ENCODE measurements at places on chromosomes 6 and 20.

GRCh38 chr6:170162775-170163404 lies 128.0 kb downstream of the DLL1 start:
- H3K36me3 ChIP-seq, result no peaks in the 10 kb centered on the region
- no peak overlapping the region for H3K4me3 ChIP-seq
- H3K27me3 ChIP-seq, result no peaks in the 10 kb centered on the region
- DNase-seq, result no peak

DNA sequence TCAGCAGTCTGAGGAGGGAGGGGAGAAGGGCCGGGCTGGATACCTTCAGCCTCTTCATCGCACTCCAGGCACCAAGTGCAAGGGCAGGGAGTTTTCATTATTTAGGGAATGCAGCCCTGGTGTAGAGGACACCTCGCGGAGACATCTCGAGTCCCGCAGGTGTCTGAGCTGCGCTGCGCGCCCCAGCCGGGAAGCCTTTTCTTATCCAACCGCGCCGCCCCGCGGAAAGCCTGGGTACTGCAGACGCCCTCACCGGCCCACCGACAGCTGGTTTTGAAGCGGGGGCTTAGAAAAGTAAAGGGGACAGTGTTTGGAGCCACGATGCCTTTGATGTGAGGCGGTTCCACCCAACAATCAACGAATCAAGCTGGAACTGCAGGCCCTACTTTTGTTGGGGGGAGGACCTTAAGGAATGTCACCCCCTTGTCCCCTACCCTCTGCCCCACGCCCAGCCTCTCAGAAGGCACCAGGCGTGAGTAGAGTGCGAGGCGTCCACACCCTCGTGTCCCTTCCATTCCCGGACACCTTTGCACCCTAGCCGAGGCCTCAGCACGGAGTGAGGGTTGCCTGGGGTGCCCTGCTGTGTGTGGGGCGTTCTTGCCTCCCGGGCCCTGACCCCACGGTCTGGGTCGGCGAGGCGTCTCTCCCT lies 8.6 kb downstream of the NKX2-2 start:
- H3K27ac ChIP-seq, result no peak overlapping the region
- H3K36me3 ChIP-seq, result no peaks in the 10 kb centered on the region
- H3K27me3 ChIP-seq, result peaks cover 27% of the 10 kb centered on the region
- peak; percentile 72 for DNase-seq
- H3K4me1 ChIP-seq, result peaks cover 29% of the 10 kb centered on the region
- no peak overlapping the region for H3K4me3 ChIP-seq

DNA sequence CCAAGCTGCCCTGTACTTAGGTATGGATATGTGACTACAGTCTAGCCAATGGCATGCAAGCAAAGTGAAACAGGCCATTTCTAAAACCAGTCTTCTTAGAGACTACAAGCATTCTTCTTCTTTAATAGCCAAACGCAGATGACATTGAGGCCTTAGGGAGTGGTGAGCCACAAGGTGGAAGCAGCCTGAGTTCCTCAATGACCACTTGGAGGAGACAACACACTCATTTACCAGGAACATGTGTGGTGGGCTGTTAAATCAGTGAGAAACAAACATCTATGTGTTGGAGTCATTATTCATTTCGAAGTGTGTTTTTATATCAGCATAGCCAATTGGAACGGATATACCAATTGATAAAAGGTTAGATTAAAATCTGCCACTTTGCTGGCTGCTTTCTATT lies 122.0 kb downstream of the GFRAL start:
- H3K27me3 ChIP-seq, result no peaks in the 10 kb centered on the region
- H3K27ac ChIP-seq, result no peak overlapping the region
- H3K4me3 ChIP-seq, result no peak overlapping the region

- peak overlapping the region; percentile 74 for H3K4me3 ChIP-seq
- peak; percentile 32 for DNase-seq
- no peaks in the 10 kb centered on the region for H3K36me3 ChIP-seq
- H3K4me1 ChIP-seq, result peaks cover 20% of the 10 kb centered on the region
- H3K27ac ChIP-seq, result peak overlapping the region; percentile 85
- H3K27me3 ChIP-seq, result no peaks in the 10 kb centered on the region
Observed at GRCh38 chr6:144063246-144063743, 32.1 kb downstream of the SF3B5 start.

DNA sequence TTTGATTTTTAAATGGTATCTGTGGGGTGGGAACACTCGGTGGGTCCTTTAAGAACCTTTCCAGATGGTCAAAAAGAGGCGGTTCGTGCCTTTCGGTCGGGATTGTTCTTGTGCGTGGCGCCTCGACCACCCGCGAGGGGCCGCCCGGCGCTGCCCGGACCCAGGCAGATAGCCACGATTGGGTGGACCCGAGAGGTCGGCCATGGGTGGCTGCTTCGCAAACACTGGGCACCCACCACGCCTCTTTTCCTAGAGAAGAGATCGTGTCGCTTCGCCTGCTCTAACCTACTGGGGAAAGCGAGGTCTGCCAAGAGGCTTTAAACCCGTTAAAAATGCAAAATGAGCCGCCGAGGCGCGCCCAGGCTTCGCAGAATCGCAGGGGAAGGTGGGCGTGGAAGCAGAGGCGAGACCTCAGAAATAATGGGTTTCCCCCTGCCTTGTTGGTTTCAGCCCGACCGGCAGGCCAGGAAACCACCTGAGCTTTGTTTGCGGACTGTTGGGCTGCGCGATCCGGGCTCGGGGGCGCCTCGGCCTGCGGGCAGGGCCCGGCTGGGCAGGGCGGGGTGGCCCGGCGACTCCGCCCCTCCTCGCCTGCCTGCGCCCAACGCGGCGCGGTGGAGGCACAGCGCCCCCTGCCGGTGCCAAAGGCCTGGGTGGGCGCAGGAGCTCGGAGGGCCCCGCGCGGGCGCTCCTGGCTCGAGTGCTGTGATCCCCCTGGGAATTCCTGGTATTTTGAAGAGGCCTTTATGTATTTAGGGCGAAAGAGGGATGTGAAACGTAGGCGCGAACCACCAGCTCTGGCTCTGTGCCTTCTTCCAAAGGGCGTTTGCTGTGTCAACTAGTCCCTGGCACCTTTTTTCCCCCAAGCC lies 1.6 kb downstream of the MARCKS start:
- H3K27ac ChIP-seq, result peak overlapping the region; percentile 86
- H3K27me3 ChIP-seq, result no peaks in the 10 kb centered on the region
- peak; percentile 88 for DNase-seq
- peaks cover 8% of the 10 kb centered on the region for H3K4me1 ChIP-seq
- peak overlapping the region; percentile 53 for H3K4me3 ChIP-seq

DNA sequence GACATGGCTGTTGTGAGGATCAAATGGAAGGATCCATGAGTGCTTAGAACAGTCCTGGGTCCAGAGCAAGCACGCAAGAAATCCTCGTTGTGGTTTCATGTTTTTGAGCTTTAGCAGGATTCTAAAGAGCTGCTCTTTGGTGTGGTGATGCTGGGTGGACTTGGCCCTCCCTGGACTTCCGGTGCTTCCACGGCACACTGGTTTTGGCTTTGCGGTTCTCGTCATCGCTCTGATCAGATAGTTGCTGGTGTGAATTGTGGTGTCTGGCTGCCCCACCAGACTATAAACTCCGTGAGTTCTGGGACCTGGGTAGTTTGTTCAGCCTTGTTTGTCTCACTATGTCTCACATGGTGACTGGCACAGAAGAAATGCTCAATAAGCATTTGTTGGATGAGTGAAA lies 3.3 kb downstream of the HNF4A start:
- DNase-seq, result no peak
- H3K4me1 ChIP-seq, result no peaks in the 10 kb centered on the region
- no peak overlapping the region for H3K4me3 ChIP-seq
- no peaks in the 10 kb centered on the region for H3K27me3 ChIP-seq

GRCh38 chr20:20824924-20825584 lies 112.6 kb upstream of the RALGAPA2 start:
- H3K27ac ChIP-seq, result peak overlapping the region; percentile 74
- peaks cover 10% of the 10 kb centered on the region for H3K4me1 ChIP-seq
- no peaks in the 10 kb centered on the region for H3K36me3 ChIP-seq
- peak; percentile 60 for DNase-seq

GRCh38 chr6:44257025-44257752 lies at the start of gene SLC35B2:
Gene SLC35B2, minus strand, starts transcription at chr6:44257528. Its CDS starts 118 bp downstream, at chr6:44257410.
- H3K4me3 ChIP-seq, result peak within 1 kb of the TSS; percentile 98
- H3K27ac ChIP-seq, result peak within 1 kb of the TSS; percentile 90
- peaks cover 14% of the 10 kb centered on the region for H3K4me1 ChIP-seq
- H3K27me3 ChIP-seq, result no peaks in the 10 kb centered on the region
- peaks cover 44% of the 10 kb centered on the region for H3K36me3 ChIP-seq

GRCh38 chr20:51930775-51931174 lies 128.5 kb upstream of the SALL4 start:
- no peaks in the 10 kb centered on the region for H3K27me3 ChIP-seq
- no peak overlapping the region for H3K27ac ChIP-seq
- DNase-seq, result no peak
- H3K36me3 ChIP-seq, result no peaks in the 10 kb centered on the region

DNA sequence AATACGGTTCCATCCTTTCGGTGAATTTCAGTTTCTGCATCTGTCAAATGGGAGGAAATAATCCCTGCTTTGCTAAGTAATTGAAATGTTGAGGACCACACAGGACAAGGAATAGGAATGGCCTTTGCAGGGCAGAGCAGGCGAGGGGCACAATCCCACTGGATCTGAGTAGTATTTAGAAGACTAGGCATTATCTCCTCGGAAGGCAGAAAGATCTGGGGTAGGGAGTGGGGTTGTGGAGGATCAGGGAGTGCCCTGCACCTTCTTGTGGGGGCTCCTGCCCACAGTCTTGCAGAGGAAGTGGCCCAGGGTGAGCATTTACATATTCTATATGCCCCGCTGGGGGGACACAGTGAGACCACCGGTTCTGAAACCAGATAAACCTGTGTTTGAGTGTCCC lies 87.1 kb upstream of the SIRPA start:
- no peak overlapping the region for H3K27ac ChIP-seq
- H3K36me3 ChIP-seq, result no peaks in the 10 kb centered on the region
- H3K27me3 ChIP-seq, result peaks cover 4% of the 10 kb centered on the region
- no peak overlapping the region for H3K4me3 ChIP-seq
- no peak for DNase-seq
- peaks cover 33% of the 10 kb centered on the region for H3K4me1 ChIP-seq

GRCh38 chr6:16473908-16474771 lies 235.8 kb downstream of the GMPR start:
- no peaks in the 10 kb centered on the region for H3K36me3 ChIP-seq
- peaks cover 5% of the 10 kb centered on the region for H3K4me1 ChIP-seq
- no peak overlapping the region for H3K27ac ChIP-seq
- H3K27me3 ChIP-seq, result no peaks in the 10 kb centered on the region
- no peak for DNase-seq
- H3K4me3 ChIP-seq, result no peak overlapping the region

DNA sequence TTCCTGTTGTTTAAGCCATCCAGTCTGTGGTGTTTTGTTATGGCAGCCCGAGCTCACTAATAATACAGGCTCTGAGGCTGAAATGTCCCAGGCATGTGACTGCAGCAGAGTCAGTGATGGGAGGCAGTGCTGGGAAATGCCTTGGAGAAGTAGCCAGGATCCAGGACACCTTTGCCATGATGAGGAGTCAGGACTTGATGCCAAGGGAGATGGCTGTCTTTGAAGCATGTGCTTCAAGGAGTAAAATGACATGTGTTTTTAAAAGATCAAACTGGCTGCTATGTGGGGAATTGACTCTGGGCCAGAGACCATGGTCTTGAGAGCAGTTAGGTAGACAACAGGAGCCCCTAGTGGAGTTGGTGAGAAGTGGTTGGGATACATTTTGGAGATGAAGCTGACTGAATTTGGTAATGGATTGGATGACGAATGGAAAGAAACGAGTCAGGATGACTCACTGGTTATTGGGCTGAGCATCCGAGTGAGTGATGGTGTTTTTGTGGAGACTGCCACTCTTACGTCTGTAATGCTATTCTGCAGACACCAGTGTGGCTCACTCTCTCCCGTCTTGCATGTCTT lies 322.2 kb downstream of the PLCB1 start:
- DNase-seq, result no peak
- H3K4me3 ChIP-seq, result no peak overlapping the region
- no peaks in the 10 kb centered on the region for H3K36me3 ChIP-seq
- H3K27me3 ChIP-seq, result no peaks in the 10 kb centered on the region
- no peak overlapping the region for H3K27ac ChIP-seq

DNA sequence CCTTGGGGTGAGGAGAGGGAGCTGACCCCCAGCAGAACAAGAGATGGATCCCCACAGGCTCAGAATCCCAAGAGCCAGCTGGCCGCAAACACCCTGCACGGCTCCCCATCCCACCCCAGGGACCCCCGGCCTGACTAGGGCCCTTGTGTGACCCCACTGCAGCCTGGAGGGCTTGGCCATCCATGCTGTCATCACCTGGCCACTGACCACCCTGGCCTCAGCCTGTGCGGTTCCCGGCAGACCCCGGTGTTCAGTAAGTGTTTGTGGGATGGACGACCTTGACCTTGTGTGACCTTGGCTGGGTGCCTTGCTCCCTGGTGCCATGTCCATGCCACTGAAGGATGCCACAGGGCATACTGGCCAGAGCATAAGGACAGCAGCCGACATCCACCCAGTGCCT lies 328.3 kb downstream of the TAF4 start:
- no peak overlapping the region for H3K4me3 ChIP-seq
- no peaks in the 10 kb centered on the region for H3K4me1 ChIP-seq
- no peaks in the 10 kb centered on the region for H3K36me3 ChIP-seq
- H3K27me3 ChIP-seq, result no peaks in the 10 kb centered on the region

Data from upper lobe of left lung (tissue), 6 donors.